ENCODE measurements at places on chromosomes 4 and X.

DNA sequence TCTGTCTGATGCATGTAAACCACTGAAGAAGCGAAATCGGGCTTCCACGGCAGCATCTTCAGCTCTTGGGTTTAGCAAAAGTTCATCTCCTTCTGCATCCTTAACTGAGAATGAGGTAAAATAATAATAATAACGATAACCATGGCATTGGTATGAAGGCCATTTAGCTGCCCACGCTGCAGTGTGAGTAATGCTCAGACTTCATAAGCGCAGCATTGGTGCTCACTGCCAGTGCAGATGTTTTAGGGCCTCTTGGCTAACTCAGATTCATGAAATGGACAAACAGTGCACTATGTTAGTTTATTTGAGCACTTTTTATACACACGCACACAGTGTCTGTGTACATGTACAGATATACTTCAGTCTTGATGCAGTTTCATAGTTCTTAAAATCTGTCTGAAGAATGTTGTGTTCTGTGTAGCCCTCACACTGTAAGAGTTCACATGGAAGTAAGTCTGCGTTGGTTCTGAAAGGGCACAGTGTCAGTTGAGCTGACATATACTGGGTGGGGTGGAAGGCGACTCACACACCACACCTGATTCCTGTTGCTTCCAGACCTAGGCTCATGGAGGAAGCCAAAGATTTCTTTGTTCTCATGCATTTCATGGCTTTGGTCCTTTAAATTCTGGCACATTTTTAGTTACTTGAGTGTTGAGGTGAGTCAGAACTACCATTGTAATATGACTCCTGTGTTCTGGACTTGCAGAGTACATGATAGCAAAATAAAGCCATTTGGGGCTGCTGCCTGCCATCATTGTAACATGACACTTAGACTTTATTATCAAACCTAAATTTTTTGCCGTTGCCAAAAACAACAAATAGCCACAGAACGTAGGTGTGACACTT lies 68.7 kb downstream of the NSD2 start:
- DNase-seq, result peak; percentile 87

DNA sequence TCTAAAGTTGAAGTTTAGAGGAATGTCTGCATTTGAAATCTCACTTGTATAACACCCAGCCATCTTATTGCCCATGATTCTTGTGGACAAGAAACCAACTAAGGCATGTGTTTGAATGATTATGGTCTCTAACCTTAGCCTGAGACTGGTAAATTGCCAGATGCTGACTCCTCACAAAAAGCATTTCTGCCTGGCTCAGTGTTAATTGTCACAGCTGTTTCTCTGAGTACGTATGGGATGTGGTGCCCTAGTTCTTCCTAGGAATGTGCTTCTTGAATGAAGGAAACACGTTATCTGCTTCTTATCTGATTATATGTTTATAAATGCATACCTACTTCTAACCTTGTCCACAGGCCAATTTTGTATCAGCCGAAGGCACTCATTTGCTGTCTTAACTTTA lies 63.1 kb upstream of the NDP start:
- DNase-seq, result peak; percentile 86

DNA sequence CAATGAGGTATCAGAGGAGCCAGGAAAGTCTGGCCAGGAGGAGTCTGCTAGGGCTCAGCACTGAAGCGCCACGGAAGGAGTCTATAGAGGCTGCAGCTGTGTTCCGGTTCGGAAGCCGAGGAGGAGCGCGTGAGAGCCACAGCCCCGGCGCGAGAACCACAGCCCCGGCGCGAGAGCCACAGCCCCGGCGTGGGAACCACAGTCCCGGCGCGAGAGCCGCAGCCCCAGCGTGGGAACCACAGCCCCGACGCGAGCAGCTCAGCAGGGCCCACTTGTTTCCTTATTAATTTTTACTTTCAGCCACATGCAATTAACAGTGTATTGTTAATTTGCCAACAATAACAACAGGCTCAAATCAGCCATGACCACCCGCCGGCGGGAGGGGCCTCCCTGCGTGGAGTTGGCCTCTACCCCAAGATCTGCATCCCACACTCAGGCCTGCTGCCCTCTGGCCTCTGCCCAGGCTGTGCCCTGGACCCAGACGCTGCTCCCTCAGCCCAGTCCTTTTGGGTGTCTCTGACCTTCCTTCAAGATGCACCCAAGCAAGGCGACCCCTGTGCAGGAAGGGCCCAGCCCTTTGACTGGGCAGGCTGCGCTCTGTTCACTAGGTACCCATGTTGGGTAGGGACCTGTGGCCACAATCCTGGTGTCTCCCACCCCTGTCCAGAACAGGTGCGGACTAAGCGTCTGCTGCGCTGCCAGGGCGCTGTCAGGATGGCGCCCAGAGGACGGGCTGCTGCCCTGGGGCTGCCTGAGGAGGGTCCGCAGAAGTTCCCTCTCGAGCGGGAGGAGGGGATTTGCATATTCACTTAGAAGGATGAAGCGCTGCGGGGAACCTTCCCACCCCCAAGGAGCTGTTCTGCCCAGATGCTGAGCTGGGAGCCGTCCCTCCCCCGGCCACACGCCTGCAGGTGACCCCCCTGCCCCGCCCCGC lies 113.8 kb downstream of the ADRA2C start:
- DNase-seq, result peak; percentile 13

- no peak for DNase-seq
Observed at GRCh38 chr4:12399781-12400180, 971.1 kb upstream of the HS3ST1 start.

GRCh38 chr4:38672397-38673129 lies 8.6 kb downstream of the KLF3 start:
- DNase-seq, result peak; percentile 35

- DNase-seq, result no peak
Observed at GRCh38 chr4:182855877-182856276, 61.3 kb downstream of the DCTD start.

- DNase-seq, result peak; percentile 56
Observed at GRCh38 chrX:71859637-71860036, 51.0 kb upstream of the NHSL2 start.

DNA sequence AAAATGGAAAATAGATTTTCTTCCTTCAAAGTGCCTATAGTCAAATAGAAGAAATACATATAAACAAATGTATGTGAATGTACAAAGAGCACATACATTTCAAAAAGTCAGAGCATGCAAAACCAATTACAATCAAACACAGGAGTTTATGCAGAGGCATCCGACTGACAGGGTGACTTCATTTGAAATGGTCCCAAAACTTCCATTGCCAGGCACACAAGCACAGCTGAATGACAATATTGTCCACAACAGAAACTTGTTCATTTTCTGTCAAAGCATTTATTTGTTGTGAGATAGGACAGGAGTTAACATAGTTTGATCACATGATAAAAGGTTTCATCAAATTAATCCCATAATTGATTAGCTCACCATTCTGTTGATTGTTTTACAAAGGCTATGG lies 96.4 kb upstream of the TTC29 start:
- DNase-seq, result no peak

- DNase-seq, result peak; percentile 10
Observed at GRCh38 chr4:41024556-41025491, 189.5 kb downstream of the APBB2 start.

GRCh38 chr4:95193391-95194224 lies 355.2 kb downstream of the UNC5C start:
- no peak for DNase-seq

GRCh38 chrX:117059848-117060247 lies 597.1 kb upstream of the CT83 start:
- no peak for DNase-seq

DNA sequence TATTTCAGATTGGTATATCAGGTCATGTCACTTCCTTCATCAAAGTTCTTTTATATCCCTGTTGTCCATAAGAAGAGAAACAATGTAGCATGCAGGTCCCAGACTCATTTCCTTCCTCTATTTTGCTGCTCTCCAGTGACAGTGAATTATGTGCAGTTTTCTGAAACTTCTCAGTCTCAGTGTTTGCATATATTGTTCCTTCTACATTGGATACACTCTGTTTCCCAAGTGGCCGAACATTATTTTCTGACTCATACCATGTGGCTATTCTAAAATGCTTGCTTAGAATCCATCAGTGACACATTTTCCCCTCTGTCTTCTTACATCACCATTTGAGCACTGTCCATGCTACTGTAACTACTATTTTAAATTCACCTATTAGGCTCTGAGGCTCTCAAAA lies 305.7 kb downstream of the PDHA2 start:
- peak; percentile 33 for DNase-seq

DNA sequence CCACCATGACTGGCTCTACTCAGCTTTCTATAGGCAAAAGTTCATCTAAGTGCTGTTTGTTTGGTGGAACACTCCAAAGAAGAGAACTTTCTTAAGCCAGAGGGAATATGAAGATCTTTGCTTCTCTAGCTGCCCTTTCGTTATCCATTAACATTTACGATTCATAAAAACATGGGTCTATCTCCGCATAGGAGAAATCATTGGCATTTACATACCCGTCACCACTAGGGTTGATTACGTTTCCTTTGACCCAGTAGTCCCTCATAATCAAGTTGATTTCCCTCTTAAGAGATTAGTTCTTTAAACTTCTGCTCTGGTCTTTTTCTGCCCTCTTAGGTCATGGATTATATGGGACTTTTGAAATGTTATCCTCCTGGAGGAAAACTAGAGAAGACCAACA lies 57.5 kb downstream of the PTCHD1 start:
- DNase-seq, result no peak

DNA sequence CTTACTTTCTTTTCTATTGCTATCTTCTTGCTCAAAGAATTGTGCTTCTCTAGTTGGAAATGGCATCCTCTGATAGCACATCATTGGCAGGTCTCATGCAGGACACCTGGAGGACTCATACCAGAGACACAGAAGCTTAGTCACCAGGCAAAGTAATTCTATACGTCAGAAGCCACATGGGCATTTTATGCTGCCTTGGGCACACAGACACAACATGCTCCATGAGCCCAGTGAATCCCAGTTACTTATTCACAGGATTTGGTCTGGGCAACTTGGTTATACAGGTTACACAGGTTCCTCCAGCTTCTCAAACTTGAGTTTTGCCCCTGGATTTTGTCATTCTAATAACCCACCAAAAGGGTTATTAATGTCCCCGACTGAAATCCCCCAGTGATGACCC lies 7.1 kb downstream of the RASSF6 start:
- DNase-seq, result no peak

- peak; percentile 54 for DNase-seq
Observed at GRCh38 chr4:52657618-52658501, 1.2 kb downstream of the USP46 start.

DNA sequence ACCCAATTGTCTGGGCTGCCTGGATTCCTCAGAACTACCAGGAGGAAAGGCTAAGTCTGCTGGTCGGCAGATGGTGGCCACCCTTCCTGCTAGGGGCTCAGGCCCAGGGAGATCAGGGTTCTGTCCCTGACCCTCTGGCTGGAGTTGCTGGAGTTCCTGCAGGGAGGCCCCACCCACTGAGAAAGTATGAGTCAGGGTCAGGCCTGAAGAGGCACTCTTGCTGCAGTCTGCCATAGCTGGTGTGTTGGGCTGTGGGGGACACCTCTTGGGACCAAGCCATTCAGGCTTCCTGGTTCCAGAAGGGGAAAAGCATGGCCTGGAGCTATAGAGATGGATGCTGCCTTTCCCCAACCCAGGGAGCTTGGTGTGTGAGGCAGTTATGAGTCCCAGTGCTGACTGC lies 40.4 kb upstream of the PCDH18 start:
- no peak for DNase-seq

GRCh38 chr4:152110780-152111179 lies 350.0 kb upstream of the GATB start:
- DNase-seq, result no peak

GRCh38 chr4:121860121-121860520 lies 10.2 kb downstream of the BBS7 start:
- no peak for DNase-seq

DNA sequence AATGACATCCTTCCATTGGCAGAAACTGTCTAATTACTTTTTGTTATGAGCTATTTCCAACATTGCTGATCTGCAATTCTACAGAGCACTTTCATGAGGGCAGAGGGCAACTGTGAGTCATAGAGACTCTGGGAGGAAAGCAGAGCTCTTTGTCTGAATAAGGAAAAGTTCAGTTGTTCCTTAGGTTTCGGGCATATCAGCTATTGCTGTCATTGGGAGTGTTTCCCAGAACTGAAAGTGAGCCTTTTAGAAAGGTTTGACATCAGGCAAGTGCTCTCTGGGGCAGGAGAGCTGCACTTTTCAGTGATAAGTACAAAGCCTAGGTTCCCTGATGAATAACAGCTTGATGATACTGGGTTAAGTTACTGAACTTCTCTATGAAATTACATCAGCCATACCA lies 119.2 kb upstream of the EDNRA start:
- peak; percentile 74 for DNase-seq
